ENCODE measurements at places on chromosomes 1 and 21.

DNA sequence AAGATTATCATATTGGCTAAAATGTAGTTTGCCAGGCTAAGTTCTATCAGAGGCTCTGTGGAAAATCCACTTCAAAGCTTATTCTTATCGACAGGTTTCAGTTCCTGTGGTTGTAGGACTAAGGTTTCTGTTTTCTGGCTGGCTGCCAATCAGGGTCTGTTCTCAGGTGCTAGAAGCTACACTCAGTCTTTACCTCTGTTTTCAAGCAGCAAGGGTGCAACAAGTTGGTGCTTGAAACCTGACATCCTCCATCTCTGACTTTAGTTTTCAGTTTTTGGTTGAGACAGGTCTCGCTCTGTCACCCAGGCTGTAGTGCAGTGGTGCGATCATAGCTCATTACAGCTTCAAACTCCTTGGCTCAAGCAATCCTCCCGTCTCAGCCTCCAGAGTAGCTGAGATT lies 15.3 kb upstream of the TMCO2 start:
- DNase-seq = peak; percentile 94

DNA sequence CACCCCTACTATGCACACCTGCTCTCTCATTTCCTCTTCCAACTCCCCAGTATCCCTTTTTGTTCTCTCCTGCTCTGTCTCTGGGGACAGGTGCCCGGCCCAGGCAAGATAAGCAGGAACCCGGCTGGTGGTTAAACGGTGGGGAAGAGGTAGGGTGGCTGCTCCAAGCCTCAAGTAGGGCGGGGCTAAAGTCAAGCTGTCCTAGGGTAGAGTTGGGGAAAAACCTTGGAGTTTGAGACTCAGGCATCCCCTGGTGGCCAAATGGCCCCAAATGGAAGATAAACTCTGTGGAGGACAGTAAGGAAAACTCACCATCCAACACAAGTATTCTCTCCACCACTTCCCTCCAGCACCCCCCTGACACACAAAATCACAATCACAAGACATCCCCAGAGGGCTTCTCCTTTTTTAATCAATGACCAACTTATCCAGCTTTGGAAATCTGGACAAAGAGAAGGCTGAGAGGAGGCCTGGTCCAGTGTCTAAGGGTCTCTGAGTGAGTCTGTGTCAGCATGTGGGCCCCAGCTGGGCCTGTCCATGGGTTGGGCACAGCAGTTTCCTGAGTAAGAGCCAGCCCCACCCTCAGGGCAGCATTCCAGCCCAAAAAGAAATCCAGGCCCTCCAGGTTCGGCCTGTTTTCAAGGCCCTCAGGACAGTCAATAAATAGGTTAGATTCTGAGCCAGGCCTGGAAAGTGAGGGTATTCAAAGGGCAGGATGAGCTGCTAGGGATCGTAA lies 9.8 kb downstream of the POMGNT1 start:
- no peak for DNase-seq

DNA sequence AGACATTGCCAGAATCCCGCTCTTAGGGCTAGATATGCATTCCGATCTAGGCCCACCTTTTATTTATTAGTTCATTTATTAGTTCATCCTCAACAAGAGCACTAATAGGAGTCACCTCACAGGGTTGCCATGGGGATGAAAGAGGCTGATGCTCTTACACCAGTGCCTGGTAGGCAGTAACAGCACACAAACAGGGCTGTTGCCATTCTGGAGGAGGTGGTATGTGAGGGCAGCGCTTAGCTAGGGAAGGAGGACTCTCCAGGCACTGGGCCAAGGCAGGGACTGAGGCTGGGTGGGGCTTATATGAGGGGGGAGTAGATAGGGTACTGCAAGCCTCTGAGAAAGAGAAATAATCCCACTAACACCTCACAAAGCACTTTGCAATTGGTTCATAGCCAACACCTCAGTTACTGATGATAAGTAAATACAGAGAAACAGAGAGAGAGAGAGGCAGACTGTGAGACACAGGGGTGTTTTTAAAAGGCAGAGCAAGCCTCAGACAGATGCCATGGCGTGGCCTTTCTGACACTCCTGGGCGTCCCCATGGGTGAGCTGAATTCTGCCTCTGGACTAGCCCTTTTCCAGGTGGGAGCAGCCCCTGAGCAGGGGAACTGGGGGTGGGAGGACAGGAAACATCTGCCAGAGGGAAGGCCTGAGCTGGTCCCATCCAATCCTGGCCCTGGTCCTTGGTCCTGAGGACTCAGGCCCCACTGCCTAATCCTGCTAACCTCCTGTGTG lies 5.9 kb downstream of the FCGR2A start:
- DNase-seq = no peak

DNA sequence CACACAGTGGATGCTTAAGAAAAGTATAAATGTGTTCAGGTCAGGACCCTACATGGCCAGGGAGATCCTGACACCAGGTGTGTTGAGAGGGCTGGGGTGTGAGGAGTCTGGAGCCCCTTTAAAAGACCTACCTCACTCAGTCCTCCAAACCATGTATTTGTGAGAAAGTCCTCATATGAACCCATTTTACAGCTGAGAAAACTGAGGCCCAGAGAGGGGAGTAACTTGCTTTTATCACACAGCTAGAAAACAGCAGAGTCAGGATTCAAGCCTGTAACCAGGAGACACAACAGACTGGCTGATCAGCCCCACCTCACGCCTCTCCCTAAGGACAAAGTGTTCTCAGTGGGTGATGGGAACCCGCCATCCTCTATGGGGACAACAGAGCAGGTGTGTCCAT lies 706.7 kb downstream of the PTPRU start:
- no peak for DNase-seq

DNA sequence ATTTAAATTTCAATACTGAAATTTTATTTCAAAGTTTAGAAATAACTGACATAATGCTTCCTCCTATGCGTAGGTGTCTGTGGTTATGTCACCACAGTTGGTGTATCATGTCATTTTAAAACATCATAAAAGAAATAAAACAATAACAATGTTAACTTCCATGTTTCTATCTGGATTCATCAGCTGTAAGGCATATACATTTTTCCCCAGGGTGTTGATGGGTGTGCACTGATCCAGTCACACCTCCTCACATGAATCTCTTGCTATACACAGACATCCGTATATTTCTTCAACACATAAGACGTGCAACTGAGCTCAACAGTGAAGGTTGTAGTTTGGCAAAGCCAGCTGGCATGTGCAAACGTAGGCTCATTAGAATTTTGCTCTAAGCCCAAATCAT lies 6.2 kb downstream of the KCNA3 start:
- DNase-seq = no peak

- DNase-seq = no peak
Measured at GRCh38 chr1:114040273-114041015, 61.2 kb downstream of the OLFML3 start.

DNA sequence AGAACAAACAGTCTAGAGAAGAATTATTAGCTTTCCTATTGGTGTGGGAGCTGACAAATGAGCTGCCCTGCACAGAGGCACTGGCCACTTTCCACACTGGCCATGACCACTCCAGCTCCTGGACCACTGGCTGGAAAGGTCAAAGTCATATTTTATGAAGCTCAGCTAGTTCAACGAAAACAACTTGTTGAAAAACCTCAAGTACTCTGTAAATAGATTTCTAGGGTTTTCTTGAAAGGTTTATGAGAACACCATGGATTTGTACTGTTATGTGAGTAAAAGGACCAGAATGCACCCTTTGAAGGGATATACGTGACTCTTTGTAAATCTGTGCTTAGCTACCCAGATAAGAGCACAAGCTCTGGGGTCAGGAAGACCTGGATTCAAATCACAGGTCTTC lies 54.5 kb upstream of the FGGY start:
- DNase-seq = no peak

GRCh38 chr1:156420205-156421061 lies 51.4 kb downstream of the RHBG start:
- peak; percentile 44 for DNase-seq

DNA sequence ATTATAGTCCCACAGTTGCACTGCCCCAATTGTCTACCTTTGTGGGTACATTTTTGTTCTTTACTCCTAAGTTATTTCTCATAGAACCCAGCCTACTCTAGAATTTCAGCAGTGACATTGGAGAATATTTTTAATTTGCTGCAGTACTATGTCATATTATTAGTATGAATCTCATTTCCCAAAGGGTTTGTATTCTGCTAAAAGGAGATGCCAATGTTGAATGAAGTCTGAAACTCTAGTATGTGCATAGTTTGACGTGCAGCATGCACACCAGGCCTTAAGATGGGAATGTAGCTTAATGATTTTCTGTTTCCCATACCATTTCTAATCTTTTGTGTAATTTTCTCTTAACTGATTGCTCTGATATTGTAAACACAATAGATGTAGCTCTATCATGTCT lies 10.5 kb upstream of the C1orf105 start:
- DNase-seq = no peak

- no peak for DNase-seq
Measured at GRCh38 chr1:184291701-184292100, 95.1 kb upstream of the C1orf21 start.

DNA sequence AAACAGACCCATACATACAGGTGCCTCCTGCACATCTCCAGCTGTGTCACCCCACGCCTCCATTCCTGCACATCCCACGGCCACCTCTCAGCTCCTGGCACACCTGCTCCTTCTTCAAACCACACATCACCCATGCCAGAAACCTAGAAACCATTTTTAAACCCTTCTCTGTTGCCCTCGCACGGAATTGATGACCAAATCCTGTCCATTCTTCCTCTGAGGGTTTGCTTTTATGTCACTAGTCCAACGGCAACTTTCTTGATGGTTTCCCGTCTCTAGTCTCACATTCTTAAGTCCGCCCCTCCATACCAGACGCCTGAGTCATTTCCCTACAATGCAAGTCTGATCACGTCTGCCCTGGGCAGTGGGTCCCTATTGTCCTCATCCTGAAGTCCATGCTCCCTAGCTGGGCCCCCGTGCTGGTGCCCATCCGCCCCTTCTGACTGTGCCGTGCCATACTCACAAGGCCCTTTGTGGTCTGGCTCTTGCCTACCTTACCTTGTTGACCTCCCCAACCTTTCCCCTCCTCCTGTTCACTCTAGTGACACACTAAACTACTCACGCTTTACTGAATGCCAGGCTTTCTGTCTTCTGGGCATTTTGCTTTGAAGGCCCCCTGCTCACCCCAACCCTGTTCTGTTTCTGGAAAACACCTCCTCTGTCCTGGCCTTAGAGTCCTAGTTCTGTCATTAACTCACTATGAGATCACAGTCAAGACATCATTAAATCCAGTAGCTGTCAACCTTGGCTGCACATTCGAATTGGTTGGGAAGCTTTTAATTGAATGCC lies 17.6 kb downstream of the SLC2A1 start:
- no peak for DNase-seq

- no peak for DNase-seq
Measured at GRCh38 chr1:29356663-29357062, 120.3 kb downstream of the PTPRU start.

DNA sequence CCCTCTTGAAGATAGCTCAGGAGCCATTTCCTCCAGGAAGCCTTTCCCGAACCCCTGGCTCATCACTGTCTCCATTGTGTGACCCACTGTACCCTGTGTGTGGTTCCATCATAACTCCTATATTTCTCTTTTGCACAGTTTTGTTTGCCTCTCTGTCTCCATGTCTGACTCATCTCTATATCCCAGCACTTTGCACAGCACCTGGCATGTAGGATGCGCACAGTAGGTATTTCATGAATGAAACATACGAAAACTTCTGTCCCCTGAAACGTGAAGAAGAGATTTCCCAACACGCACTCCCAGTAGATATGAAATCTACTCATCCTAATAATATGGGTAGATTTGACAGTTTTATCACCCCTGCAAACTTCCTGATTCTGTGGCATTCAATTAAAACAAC lies 275.2 kb downstream of the NFIA start:
- no peak for DNase-seq

DNA sequence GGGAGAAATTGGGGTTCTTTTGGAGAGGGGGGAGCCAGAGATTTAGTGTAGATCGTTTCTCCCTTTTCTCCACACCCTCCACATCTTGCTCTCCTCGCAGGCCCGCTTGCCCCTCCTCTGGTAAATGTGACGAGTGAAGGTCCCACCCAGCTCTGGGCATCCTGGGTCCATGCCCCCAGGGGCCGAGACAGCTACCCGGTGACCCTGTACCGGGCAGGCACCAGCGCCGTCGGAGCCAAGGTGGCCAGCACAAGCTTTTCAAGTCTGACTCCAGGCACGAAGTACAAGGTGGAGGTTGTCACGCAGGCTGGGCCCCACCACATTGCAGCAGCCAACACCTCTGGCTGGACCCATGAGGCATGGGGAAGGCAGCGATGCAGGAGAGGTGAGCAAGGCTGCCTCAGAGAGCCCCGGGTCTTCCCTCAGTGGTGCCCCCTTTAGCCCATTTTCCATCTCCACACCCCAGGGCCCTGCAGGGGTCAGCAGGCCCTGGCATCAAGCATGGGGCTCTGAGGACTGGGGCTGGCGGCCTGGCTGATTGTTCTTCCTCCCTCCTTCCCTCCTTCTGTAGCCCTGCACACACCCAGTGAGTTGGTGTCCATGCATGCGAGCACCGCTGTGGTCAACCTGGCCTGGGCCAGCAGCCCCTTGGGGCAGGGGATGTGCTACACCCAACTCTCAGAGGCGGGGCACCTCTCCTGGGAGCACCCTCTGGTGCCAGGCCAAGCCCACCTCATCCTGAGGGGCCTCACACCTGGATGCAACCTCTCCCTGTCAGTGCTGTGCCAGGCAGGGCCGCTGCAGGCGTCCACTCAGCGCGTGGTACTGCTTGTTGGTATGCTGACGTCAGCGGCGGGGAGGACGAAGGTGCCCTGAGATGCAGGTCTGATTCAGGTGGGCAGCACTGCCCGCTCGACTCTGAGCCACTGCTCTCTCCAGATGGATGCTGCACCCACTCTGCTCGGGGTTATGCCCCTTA lies 16.4 kb upstream of the LGR6 start:
- DNase-seq = no peak

DNA sequence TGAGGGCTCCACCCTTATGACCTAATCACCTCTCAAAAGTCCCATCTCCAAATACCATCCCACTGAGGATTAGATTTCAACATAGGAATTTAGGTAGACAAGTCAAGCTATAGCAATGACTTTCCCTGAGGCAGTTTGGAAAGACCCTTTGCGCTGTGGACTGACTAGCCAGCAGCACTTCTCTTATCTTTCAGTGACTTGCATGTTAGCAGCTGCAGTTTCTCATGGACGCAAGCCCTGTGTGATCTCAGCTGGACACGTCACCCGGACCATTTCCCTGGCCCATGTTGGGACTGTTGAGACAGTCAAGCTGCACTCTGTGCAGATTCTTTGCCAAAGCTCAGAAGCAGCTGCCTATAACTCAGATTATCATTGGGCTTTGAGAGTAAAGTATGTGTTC lies 408.1 kb upstream of the USP24 start:
- no peak for DNase-seq

- no peak for DNase-seq
Measured at GRCh38 chr1:47967864-47968555, 29.2 kb downstream of the TRABD2B start.

DNA sequence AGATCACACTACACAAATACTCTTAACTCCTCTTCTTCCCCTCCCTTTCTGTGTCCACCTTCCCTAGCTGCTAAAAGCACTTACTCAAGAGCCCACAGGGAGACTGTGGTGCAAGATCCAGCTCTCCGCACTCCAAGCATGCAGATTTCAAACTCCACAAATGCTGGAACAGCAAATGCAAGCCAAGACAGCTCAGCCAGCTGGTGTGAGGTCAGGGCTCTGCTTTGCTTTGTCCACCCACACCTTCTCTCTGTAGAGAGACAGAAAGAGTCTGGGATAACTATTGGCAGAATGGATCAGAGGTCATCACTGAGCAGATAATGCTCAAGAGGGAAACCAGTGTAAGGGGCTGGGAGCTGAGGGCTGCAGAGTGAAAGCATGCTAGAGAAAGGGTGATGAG lies 45.2 kb upstream of the DPT start:
- DNase-seq = no peak

GRCh38 chr1:159296706-159297375 lies 5.3 kb upstream of the FCER1A start:
- no peak for DNase-seq
